ENCODE measurements at places on chromosomes 6 and 20.

- DNase-seq: no peak
These were observed 396.5 kb downstream of the SMOC2 start for GRCh38 chr6:168837254-168838036.

DNA sequence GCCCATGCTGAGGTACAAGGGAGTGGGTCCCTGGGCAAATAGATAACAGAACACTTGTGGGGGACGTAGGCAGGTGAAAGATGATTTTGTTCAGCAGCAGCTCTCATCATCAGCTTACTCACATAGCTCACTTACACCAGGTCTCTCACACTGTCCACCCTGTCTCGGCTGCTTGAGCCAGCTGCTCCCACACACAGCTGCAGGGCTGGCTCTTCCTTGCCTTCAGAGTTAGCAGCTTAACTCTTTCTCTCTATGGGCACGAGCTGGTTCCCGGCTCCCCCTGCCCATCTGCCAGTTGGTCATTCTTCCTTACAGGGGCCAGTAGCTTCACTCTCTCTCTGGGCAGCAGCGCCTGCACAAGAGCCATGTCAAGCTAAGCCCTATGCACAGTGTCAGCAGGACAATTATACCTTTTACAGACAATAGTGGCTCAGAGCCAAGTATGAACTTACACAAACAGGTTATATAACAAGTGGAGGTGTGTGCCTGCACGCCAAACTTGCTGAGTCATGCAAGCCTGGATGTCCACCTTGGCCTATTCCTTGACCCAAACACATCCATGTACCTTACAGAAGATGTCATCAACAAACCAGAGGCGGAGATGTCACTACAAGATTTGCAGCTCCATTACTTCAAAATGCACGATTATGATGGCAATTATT lies 18.7 kb downstream of the ZNF391 start:
- DNase-seq: no peak

DNA sequence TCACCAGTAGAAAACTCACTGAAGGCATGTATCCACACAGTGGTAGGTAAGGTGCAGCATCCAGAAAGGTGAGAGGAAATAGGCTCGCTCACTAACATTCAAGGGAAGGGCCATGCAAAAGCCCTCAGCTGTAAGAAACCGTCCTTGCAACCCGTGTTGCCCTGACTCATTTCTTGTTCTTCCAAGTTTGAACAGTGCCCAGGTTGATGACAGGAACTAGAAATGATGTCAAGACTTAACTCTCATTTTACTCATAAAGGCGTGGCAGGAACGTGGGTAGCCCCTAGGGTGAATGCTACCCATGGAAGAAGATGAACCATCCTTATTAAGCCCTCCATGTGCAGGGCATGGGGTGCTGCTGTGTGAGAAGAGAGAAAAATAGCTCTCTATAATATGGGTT lies 187.6 kb downstream of the CD83 start:
- DNase-seq: no peak

DNA sequence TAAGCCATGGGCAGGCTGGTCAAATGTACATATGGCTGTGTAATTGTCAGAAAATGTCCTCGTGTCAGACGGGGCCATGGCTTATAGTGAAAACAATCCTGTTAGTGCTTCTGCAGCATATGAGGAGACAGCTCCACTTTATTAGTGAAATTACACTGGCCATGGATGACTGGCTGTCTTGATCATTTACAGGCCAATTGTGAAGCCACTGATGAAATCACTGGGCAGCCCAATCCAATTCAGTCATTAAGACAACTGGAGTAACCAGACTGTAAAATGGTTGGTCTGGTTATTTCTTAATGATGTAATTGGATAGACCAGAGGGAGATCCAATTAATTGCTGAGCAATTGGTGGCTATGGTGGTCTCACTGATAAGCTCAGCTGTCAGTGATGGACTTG lies 749.5 kb downstream of the KIF16B start:
- no peak for DNase-seq

DNA sequence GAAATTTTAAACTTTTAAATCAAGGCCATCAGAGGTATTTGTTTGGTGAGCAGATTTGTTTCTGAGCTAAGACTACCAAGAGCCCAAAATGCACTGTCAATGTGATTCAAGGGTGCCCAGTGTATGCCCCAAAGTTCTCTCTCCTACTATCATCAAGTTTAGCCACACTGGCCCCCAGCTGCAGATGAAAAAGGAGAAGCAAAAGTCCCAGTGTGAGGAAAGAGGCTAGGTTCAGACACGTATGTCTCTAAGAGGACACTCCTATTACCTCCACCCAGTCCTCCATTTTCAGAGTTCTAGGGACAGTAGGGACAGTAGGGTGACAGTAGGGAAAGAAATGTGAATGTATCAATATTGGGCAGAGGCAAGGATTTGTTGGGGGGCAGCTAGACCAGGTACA lies 230.8 kb downstream of the CD83 start:
- DNase-seq: no peak

GRCh38 chr6:3650076-3650958 lies 101.2 kb downstream of the PXDC1 start:
- no peak for DNase-seq

GRCh38 chr6:157265186-157265585 lies 58.1 kb downstream of the TMEM242 start:
- no peak for DNase-seq

GRCh38 chr6:152223636-152224035 lies 413.5 kb downstream of the SYNE1 start:
- DNase-seq: no peak

- no peak for DNase-seq
These were observed 334.8 kb upstream of the SULF2 start for GRCh38 chr20:48120120-48120519.

DNA sequence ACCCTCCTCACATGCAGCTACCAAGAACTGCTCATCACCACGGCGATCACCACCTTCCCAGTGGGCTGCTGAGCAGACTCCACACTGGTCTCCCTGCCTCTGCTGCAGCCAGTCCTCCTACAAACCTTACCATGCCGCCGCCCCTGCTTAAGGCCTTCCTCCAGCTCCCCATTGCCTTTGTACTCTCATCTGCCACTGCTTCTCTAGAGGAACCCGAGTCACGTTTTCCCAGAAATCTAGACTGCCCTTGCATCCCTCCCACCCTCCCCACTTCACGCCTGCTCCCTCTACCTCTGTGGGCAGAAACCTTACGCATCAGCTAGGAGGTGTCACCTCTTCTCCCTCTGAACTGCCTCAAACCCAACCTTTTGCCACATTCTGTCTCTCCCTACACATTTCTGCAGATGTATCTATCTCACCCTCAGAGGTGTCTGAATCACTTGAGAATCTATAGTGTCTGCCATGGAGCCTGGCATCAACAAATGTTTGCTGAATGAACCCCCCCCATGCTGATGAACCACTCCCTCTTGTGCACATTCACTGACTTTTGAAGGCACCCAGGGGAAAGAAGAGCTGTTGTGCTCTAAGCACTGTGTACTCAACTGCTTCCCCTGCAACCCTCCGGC lies 4.3 kb downstream of the E2F1 start:
- DNase-seq: no peak

- no peak for DNase-seq
These were observed 151.0 kb upstream of the RSPO3 start for GRCh38 chr6:126967296-126968005.

DNA sequence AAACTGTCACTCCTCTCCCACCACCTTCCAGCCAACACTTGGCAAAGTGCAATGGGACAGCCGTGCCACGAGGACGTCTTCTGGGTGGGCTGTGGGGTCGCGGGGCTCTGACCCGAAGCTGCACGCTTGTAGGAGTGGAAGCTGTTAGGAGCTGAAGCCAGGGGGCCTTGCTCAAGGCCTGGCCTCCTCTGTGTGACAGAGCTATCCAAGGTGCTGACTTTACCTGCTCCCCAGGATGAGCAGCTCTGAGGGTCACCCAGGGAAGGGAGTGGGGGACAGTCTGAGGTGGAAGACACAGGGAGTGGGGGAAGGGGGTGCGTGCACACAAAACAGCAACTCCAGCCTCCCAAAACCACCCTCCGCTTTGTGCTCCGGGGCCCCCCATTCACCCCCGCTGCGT lies 17.5 kb upstream of the CHRNA4 start:
- no peak for DNase-seq

DNA sequence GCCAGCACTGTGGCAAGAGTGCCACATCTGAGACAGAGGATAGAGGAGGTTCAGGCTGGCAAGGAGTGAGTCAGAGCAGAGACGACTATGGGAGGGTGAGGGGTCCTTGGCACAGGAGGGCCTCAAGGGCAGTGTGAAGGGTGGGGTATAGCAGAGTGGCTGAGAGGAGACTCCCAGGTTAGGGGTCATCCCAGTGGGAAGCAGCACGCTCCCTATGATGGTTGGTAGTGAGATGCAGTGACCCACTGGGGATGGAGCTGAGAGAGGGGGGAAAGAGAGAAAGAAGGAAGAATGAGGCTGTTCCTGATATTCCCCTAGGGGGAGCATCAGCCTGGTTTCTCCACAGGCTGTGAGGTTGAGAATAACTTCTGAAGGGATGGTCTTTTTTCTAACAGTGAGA lies 97.3 kb downstream of the INSM1 start:
- DNase-seq: no peak

DNA sequence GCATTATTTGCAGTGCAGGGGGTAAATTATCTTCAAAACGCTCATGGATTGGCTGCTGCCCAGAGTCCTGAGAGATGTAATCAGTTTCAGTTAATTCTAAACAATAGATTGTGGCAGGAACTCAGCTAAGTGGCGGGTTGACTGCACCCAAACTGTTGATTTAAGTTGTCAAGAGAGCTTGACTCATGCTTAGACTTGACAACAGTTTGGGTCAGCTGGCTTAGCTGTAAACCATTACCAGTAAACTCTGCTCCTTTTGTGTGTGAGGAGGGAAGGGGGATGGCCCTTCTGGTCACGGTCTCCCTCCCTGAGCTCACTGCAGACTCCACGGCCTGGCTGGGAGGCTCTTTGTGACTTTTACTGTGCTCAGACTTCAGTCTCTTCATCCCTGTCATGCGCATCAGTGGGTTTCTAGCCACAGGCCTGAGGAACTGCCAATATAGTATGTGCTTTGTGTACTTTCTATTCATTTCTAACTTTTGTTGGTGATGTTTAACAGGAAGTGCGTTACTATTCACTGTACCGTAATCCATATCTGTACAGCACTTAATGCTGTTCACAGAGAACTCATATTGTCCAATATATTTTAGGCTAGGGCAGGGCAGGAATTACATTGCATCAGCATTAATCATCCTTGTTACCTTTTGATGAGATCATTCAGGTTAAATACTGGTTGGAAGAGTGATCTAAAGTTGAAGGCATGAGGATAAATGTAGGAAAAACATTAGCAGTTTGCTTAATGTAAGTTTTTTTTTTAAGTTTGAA lies 488.3 kb downstream of the CDKAL1 start:
- DNase-seq: no peak

DNA sequence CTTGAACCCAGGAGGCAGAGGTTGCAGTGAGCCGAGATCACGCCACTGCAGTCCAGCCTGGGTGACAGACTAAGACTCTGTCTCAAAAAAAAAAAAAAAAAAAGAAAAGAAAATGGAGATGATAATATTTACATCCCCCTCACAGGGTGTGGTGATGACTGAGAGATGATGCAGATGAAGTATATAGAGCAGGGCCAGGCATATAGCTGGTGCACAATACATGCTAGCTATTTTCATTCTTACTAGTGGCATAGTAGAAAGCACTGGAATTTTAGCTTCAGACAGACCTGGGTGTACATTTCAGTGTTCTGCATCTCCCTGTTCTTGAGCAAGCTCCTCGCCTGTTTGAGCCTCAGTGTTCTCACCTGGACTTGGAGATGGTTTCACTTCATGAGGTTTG lies 36.9 kb downstream of the CEBPB start:
- no peak for DNase-seq

GRCh38 chr6:136607932-136608772 lies 57.9 kb upstream of the MAP7 start:
- DNase-seq: peak; percentile 49

DNA sequence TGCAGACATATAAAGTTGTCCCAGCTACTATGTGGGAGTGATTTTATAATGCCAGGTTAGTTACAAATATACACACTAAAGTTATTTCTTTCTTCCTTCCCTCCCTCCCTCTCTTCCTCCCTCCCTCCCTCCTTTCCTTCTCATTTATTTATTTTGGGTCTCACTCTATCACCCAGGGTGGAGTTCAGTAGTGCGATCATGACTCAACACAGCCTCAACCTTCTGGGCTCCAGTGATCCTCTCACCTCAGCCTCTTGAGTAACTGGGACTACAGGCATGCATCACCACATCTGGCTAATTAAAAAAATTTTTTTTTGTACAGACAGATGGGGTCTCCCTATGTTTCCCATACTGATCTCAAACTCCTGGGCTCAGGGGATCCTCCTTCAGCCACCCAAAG lies 59.2 kb downstream of the PHF20 start:
- DNase-seq: no peak

DNA sequence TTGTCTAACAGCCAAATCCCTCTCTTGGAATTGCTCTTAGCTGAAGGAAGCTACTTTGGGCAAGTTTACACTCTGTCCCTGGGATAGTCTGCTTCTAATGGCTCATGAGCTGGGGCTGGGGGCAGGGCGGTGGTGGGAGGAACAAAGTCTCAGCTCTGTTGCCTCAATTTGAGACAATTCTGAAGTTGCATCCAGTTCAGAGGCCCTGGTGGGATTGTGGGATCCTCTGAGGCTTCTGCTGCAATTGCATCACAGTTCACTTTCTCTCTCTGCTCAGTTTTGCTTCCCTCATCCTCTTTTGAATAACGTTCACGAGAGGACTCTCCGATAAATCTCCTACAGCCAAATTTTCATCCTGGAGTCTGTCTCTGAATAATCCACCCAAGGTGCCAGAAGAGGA lies 440.6 kb upstream of the SLC35B3 start:
- no peak for DNase-seq

- no peak for DNase-seq
These were observed 1.4 kb upstream of the FAM83C start for GRCh38 chr20:35293303-35294292.

DNA sequence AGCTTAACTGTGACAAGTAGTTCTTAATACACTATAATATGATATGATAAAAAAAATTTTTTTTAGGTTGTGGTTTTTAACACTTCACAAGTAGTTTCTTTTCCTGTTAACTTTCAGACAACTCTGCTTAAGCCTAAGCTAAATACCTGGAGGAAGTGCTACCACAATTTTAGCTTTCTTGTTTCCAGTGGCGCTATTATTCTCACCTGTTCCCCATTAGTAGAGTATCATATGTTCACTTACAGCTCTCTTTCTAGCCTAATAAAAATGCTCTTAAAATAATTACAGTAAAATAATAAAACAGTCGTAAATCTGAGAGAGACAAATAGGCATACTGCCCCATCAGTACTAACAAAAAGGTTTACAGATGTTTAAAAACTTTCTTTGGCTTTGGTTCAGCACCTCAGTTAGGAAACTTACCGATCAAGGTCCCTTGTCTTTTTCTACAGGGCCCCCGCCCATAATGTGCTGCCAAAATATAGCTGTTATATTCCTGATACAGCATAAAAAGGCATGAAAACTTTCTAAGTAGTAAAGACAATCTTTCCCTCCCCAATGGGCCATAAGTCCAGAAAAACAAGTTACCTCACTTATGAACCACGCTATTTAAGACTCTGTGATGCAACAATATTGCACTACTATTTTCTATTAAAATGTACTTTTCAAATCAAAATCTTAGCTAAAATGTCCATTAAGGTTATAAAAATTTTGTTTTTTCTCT lies 57.9 kb downstream of the SESN1 start:
- no peak for DNase-seq

Data from thymus (tissue), 14 donors.